Epithelial cell of proximal tubule (primary cell): ENCODE measurements at places on chromosomes 5 and 9.

DNA sequence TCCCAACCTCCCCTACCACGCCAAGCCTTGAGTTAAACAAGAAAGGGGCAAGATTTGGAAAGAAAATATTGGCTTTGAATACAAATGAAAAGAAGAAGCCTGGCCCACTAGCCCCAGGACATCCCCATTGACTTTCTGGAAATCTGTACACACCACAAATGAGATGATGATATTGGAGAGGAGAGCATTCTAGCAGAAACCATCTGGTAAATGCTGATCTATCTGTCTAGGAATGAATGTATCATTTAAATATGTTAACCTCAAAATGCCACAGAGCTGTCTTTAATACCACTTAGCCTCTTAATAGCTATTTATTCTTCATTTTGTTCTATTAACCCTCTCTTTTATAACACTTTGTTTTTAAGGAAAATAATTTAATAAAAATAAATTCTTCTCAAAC is 270.2 kb upstream of the PDE4D start:
- no peak for DNase-seq

GRCh38 chr5:123036391-123037103 is at the start of gene PPIC:
Gene PPIC (minus strand): TSS chr5:123036725. CDS start chr5:123036625, 100 bp downstream.
- no peak for DNase-seq

DNA sequence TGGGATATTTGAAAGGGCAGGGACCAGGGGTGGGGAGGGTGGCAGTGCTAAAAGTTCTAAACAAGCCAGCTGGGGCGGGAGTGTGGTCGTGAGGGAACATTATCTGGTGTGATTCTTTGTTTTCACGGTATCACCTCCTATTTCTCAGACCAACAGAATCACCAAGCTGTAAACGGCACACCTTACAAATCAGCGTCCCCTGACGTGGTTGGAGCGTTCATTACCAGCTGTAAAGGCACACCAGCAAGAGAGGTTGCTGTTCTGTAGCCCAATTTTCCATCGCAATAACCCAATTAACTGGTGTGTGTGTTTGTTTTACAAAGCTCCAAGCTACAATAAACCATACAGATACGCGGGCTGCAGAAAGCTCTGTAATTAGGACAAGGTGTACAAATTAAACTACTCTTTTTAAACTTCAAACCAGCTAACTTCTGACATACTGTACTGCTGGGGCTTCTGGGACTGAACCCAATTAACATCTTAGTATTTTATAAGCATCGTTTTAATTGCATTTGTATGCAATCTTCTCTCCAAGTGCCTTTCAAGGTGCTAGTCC is 303.6 kb upstream of the CLINT1 start:
- DNase-seq: no peak

DNA sequence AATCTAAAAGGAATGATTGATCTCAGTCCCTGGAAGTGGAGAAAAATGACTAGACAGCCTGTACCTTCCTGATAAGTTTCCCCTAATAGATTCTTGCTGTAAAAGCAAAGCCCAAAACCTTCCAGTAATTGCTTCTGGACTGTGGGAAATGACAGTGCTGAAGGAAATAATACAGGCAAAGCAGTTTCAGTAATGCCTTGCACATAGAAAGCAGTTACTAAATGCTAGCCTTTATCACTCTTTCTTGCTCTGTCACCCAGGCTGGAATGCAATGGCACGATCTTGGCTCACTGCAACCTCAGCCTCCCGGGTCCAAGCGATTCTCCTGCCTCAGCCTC is 50.3 kb downstream of the MAP1B start:
- DNase-seq: no peak

DNA sequence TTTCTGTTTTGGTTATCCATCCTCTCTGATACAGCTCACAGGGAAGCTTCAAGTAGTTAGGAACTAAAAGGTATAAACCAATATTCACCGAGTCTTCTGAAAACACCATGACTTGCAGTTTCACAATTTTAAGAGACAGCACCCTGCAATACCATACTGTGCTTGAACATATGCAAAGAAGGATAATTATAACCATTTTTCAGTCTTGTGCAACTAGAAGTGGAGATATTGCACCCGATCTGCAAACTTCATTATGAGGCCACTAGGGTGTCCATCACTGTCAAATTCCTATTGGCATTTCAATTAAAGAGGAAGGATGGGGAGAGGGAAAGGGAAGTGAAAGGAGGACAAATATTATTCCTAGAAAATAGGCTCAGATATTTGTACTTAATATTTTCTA is 32.4 kb upstream of the CEP120 start:
- DNase-seq: no peak

DNA sequence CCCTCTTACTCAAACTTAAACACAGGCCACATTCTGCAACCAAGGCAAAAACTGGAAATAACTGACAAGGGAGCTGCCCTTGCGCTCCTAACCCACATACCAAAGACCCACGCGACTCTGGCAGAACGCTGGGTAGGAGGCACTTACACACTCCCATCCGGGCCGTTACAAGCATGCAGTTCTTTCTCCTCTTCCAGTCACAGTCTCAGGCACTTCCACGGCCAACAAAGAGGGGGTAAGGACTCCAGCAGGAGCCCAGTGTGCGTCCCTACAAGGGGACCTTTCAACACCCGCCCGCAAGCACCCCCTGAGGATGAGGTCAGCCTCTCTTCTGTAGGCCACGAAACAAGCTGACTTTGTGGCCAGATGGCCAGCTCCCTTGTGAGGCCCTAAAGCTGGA is 57.4 kb downstream of the SERINC5 start:
- DNase-seq: no peak

- DNase-seq: no peak
Measured at GRCh38 chr5:40549616-40550015, 130.1 kb upstream of the PTGER4 start.

DNA sequence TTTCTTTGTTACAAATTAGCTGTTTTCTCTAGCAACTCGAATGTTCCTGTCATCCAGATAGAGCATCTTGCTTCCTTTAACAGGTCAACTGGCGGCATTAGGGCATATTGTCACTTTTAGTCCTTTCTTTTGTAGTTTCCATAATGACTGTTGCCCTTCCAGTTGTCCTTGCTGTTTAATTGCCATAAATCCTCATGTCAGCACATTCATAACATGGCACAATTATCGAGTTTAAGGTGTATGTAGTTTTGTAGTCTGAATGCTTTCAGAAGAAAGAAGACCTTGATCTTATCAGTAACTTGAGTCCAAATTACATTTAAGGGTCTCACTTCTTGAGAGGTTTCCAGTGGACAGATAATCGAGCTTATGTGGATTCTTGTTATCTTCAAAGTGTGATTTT is 161.7 kb upstream of the CDH12 start:
- DNase-seq: no peak

- no peak for DNase-seq
Measured at GRCh38 chr9:82180711-82181110, 192.1 kb downstream of the SPATA31D1 start.

GRCh38 chr5:56286015-56286884 is 53.1 kb upstream of the ANKRD55 start:
- no peak for DNase-seq

DNA sequence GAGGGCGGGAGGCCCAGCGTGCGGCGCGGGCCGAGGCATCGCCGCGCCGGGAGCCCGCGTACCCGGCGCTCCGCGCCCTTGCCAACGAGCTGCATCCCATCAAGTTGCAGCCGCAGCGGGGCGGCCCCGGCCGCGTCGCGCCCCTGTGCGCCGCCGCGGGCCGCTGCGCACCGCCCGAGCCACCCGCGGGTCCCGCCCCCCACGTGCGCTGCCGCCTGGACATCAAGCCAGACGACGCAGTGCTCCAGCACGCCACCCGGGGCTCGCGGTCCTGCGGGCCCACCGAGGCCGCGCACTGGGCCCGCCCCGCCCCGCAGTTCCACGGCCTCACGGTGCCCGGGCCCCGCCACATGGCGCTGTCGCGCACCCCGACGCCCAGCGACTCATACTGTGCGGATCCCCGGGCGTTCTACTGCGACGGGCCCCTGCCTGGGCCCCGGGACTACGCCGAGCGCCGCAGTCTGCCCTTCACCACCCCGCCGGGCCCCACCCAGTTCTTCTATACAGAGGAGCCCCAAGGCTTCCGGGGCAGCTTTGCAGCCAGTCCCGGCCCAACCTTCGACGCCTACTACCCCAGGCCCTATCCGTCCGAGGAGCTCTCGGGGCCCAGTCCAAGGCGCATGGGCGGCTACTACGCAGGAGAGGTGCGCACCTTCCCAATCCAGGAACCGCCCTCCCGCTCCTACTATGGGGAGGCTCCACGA is 2.6 kb downstream of the AJM1 start:
- DNase-seq: no peak

GRCh38 chr5:137633896-137634295 is 102.0 kb downstream of the KLHL3 start:
- DNase-seq: no peak

DNA sequence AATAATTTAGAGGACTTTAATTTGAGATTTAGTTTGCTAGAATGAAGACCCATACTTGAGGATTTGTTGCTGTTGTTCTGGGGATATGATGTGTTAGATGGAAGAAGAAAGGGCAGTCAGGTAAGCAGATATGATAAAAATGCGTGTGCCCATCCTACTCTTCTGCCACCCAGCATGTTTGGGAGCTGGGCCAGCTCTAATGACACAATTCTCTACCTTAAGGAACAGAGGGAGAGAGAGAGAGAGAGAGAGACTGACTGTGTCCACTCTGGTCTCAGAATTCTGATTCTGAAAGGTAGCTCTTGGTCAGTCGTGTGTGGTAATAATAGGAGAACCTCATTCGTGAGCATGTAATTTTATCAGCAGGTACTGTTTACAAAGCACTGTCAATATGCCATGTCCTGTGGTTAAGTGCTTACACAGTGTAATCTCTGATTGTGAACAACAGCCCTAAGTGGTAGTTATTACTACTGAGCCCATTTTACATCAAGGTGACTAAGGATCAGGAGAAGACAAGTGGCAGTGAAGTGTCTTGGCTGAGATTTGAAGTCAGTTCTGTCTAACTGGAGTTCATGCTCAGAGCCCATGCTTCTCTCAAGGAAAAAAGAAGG is 307.4 kb upstream of the SEMA6A start:
- DNase-seq: no peak

GRCh38 chr5:131810510-131811249 is 13.9 kb upstream of the FNIP1 start:
- no peak for DNase-seq

- no peak for DNase-seq
Measured at GRCh38 chr9:128125580-128126354, 1.8 kb downstream of the PTGES2 start.

- DNase-seq: no peak
Measured at GRCh38 chr9:91403665-91404543, 19.7 kb downstream of the NFIL3 start.

- DNase-seq: no peak
Measured at GRCh38 chr5:14486996-14487896, 94.3 kb upstream of the OTULINL start.

- DNase-seq: no peak
Measured at GRCh38 chr5:83253720-83254119, 176.4 kb downstream of the XRCC4 start.

DNA sequence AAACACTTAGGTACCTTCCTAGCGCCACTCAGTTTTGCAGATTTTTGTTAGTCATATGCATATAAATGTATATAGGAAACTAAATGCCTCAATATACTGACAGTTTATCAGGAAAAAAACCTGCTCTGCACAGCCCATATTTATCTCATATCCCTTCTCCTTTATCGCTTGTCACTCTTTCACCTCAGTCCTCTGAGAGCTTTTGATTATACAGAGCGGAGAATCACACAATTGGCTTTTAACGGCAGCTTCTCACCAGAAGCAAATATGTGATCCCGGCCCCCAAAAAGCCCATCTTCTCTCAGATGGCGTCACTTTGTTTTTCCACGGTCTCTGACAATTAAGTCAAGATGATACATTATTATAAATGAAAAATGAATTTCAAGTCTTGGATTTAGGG is 362.6 kb downstream of the DNAH5 start:
- DNase-seq: no peak

GRCh38 chr9:21974343-21974721 is 19.9 kb downstream of the CDKN2A start:
- DNase-seq: no peak

- no peak for DNase-seq
Measured at GRCh38 chr9:90140131-90140818, 502.3 kb downstream of the DIRAS2 start.

GRCh38 chr9:114289571-114290481 is 33.1 kb upstream of the ORM1 start:
- no peak for DNase-seq

- no peak for DNase-seq
Measured at GRCh38 chr5:147017621-147018020, 139.1 kb upstream of the PPP2R2B start.

GRCh38 chr9:91258451-91258850 is 103.3 kb downstream of the AUH start:
- no peak for DNase-seq

- peak; percentile 67 for DNase-seq
Measured at GRCh38 chr5:5063533-5063953, 76.6 kb upstream of the ADAMTS16 start.

GRCh38 chr5:52139888-52140615 is 647.7 kb upstream of the ITGA1 start:
- DNase-seq: no peak

DNA sequence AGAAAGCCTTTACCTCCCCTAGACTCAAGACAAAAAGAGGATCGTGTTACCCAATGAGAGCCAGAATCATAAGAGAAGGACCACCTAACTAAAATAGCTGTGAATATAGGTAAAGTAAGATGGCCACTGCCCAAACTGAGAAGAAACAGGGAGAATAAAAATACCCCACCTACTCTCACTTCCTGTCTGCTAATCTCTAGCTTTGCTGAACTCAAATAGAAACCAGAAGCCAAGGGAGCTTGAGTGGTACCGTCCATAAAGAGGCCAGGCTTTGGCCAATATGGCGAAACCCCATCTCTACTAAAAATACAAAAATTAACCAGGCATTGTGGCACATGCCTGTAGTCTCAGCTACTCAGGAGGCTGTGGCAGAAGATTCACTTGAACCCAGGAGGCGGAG is 123.0 kb upstream of the FST start:
- DNase-seq: no peak

DNA sequence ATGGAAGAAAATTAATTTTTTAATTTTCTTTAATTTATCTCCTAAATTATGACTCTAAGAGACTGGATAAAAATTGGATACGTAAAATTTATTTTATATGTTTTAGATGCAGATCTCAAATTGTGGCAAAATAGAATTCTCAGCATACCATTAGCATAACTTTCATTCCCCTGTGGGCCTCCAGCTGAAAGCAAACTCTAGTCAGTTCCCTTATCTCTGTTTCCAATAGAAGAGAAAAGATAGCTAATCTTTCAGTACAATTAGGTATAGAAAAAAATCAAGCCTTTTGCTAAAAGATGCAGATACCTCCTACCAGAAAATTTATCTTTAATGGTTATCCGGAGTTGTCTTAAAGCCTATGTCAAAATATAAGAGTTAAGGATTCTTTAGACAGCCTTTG is 1530.6 kb downstream of the EFNA5 start:
- no peak for DNase-seq

- DNase-seq: no peak
Measured at GRCh38 chr5:166936351-166936750, 1355.1 kb upstream of the WWC1 start.

GRCh38 chr5:178993236-178993765 is 1.8 kb downstream of the GRM6 start:
- no peak for DNase-seq

GRCh38 chr9:130027533-130028365 is 15.2 kb downstream of the FNBP1 start:
- no peak for DNase-seq

GRCh38 chr5:33929925-33930690 is 6.1 kb upstream of the RXFP3 start:
- DNase-seq: no peak

- DNase-seq: no peak
Measured at GRCh38 chr5:27477550-27477949, 439.2 kb upstream of the CDH9 start.

GRCh38 chr5:179295778-179296149 is 49.5 kb downstream of the ADAMTS2 start:
- no peak for DNase-seq

- no peak for DNase-seq
Measured at GRCh38 chr5:153884612-153884957, 154.1 kb downstream of the FAM114A2 start.
